ENCODE measurements at places on chromosomes 16 and 17. TPM values are rescaled to one million over a fixed set of nuclear protein-coding genes. Genes with fewer than 3 reads are reported as not detected.

The TMIGD1 gene
- total RNA-seq: not detected

The CIITA gene
- 0.04 TPM for total RNA-seq

- no peak for DNase-seq
Measured at GRCh38 chr17:55314784-55315491, 50.2 kb downstream of the HLF start.

DNA sequence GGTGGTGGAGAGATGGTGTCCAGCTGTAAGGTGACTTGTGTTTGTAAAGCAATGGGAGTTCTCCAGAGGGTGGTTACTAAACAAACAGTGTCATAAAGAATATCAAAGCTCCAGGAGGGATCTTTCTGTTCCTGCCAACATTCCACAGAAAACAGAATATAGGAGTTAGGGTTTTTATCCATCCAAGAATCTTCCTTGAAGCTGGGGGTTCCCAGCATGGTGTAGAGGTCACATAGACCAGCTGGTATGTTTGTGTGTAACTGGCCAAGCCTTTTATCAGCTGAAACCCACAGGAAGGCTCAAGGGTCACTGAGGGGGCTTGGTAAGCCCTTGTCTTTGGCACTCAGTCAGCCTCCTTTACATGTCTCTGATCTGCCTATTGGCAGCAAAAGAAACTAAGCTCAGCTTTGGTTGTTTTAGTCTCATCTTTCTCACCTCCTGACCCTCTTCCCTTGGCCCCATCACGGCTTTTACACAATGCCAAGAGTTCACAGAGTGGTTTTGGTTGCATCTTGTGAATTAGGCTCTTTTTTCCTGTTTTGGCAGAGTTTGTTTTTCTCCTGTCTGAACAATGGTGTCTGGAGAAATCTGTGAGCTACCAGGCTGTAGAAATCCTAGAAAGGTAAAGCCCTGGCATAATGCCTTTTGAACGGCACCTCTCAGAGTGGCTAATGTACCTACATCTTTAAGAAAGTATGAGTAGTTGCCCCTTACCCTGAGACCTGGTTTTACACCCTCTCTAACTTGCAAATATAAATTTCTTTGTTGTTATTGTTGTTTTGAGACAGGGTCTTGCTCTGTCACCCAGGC lies 4.6 kb downstream of the CNTD1 start:
- DNase-seq: no peak

DNA sequence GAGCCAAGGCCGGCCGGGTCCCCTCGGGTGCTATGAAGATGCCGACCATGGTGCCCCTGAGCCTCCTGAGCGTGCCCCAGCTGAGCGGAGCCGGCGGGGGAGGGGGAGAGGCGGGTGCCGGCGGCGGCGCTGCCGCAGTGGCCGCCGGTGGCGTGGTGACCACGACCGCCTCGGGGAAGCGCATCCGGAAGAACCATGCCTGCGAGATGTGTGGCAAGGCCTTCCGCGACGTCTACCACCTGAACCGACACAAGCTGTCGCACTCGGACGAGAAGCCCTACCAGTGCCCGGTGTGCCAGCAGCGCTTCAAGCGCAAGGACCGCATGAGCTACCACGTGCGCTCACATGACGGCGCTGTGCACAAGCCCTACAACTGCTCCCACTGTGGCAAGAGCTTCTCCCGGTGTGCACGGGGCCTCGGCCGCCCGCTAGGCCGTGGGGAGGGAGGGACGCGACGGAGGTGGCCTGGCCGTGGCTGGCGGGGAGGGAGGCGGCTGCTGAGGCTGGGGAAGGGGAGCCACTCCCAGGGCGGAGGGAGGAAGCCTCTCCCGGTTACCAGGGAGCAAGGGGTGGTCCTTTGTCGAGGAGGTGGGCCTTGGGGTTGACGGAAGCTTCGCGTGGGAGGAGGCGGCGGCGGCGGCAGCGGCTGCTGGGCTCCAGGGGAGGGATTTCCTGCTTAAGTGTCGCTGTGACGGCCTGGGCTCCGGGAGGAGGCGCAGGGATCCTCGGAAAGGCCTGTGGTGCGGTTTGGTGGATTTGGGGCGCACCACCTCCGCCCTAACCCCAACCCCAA lies 1.3 kb downstream of the MAZ start:
- no peak for DNase-seq

DNA sequence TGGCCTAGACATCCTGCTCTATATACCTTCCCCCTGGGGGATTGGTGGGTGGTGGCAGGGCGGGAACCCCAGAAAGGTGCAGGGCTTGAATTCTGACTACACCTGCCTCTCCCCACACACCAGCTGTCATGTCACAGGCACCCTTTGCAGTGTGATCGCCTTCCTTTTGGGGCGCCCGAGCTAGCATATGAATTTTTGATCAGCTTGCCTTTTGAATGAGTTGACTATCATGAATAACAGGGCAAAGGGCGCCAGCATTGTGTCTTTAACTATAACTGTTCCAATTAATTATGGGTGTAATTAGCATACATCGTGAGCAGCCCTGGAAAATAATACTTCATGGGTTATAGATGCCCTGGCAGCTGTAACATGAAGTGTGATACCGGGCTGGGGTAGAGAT lies 72.7 kb downstream of the CYLD start:
- no peak for DNase-seq

- no peak for DNase-seq
Measured at GRCh38 chr16:78155791-78156345, 56.4 kb downstream of the WWOX start.

GRCh38 chr17:3750926-3751325 lies 27.2 kb downstream of the HASPIN start:
- DNase-seq: no peak

DNA sequence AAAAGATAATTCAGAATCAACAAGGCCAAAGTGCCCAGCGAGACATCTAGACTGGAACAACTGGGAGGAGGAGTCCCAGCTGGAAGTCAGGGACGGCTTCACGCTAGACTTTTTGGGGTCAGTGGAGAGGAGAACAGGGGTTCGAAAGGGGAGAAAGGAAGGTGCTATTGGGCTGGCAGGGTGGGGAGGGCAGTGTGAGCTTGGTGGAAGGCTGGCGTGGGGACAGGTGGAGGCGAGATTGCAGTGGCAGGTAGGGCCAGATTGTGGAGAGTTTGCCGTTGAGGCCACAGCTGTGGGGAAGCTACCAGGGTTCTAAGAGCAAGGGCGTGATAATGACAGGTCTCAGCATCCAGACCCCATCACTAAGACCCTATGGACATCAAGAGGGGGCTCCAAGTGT lies 10.5 kb downstream of the SDK2 start:
- no peak for DNase-seq

Data from kidney epithelial cell (primary cell).